ENCODE measurements at places on chromosomes 1 and 21.

GRCh38 chr1:187121661-187122060 lies 292.9 kb downstream of the PLA2G4A start:
- no peak for DNase-seq

- no peak for DNase-seq
Measured at GRCh38 chr1:111280267-111280666, 10.4 kb upstream of the CHIA start.

GRCh38 chr1:21586846-21587601 lies 77.8 kb downstream of the ALPL start:
- DNase-seq: no peak

GRCh38 chr1:62144238-62144831 lies 50.3 kb upstream of the L1TD1 start:
- no peak for DNase-seq

DNA sequence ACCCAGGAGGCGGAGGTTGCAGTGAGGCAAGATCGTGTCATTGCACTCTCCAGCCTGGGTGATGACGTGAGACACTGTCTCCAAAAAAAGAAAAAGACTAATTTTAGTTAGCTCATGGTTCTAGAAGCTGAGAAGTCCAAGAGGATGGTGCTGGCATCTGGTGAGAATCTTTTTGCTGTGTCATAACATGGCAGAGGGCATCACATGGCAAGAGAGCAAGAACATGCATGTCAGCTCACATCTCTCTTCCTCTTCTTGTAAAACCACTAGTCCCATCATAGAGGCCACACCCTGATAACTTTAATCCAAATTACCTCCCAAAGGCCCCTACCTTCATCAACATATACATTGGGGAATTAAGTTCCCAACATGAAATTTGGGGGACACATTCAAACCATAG lies 13.8 kb upstream of the CNN3 start:
- no peak for DNase-seq

- peak; percentile 64 for DNase-seq
Measured at GRCh38 chr1:27521336-27521831, 31.4 kb upstream of the WASF2 start.

GRCh38 chr1:7771823-7772299 lies 765 bp downstream of the VAMP3 start:
- no peak for DNase-seq

GRCh38 chr1:111706921-111707320 lies 32.3 kb downstream of the INKA2 start:
- no peak for DNase-seq

DNA sequence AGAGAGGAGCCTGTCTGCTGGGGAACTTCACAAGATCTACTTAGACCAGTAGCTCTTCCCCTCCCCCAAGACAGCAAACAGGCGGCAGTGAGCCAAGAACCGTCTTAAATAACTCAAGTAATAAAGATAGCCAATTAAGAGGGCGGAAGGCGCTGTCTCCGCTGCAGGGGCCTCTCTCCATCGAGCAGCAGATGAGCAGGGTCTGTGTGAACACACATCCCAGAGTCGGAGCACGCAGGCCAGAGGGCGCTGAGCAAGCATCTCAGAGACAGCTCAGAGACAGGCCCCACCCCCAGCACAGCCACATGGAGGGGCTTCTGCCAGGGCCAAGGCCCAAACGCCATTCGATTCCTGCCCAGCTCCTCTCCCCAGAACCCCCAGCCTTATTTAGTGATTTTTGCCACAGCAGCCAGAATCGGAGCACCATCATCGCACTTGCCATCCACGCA lies 11.1 kb downstream of the IFFO2 start:
- DNase-seq: peak; percentile 57

DNA sequence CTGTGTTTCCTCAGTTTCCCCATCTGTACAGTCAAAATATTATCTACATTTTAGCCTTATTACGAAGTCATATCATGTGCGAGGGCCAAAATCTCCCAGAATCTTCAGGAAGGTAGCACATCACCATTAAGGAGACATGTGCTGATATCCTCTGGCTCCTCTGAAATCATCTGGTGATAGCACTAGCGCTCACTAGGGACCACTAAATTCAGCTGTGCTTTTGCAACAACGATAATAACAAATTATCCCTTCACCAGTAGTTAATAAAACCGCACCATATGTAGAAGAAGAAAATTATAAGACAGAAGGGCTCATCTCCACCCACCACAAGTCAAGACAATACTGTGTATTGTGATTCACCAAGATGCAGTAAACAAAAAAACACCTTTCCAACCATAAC lies 53.3 kb downstream of the TIAM1 start:
- no peak for DNase-seq

- DNase-seq: no peak
Measured at GRCh38 chr21:15719976-15720375, 9.8 kb upstream of the USP25 start.

GRCh38 chr1:218521414-218522169 lies 176.5 kb downstream of the TGFB2 start:
- DNase-seq: peak; percentile 17

DNA sequence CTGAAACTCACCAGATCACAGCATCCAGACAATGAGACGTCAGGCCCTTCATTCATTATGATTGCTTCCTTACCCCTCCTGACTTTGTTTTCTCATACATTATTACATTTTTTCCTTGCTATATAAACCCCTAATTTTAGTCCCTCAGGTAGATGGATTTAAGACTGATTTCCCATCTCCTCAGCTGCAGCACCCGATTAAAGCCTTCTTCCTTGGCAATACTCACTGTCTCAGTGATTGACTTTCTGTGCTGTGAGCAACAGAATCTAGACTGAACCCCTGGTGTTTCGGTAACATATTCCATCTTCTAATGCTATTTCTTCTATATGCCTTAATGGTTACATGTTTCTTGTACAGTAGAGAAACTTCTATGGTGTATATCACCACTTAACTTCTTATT lies 30.0 kb upstream of the RGL1 start:
- no peak for DNase-seq

- DNase-seq: no peak
Measured at GRCh38 chr1:101128211-101128727, 102.7 kb upstream of the DPH5 start.

DNA sequence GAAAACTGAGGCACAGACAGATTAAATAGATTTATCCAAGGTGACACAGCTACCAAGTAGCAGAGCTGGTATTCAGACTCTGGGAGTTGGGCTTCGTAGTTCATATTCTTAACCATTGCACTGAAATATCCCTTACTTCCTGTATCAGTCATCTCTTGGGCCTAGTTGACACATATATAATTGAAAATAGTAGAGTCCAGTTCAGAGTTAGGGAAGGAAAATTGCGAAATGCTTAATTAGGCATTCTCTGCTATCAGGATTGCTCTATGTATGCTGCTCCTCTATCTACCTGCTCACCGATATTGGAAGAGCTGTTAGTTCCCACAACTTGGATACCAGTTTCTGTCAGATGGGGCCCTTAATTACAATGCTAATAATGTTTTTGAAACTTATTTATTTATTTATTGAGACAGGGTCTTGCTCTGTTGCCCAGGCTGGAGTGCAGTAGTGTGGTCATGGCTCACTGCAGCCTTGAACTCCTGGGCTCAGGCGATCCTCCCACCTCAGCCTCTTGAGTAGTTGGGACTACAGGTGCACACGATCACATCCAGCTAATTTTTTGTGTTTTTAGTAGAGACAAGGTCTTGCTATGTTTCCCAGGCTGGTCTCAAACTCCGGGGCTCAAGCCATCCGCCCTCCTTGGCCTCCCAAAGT lies 8.2 kb downstream of the RCOR3 start:
- no peak for DNase-seq

DNA sequence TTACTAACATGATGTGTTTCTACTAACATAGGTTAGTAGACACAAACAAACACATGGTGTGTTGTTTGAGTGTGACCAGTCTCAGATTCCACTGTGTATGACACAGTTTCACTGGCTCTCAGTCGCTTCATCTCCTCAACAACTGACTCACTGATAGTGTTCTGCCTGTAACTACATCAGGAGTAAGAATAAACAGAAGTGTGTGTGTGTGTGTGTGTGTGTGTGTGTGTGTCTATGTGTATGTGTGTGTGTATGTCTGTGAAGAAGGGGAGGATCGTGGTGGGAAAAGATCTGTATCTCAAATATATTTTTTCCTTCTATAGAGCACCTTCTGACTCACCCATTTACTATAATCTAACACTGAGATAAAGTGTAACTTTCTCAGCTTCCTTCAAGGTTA lies 391.0 kb downstream of the PTPRC start:
- no peak for DNase-seq

DNA sequence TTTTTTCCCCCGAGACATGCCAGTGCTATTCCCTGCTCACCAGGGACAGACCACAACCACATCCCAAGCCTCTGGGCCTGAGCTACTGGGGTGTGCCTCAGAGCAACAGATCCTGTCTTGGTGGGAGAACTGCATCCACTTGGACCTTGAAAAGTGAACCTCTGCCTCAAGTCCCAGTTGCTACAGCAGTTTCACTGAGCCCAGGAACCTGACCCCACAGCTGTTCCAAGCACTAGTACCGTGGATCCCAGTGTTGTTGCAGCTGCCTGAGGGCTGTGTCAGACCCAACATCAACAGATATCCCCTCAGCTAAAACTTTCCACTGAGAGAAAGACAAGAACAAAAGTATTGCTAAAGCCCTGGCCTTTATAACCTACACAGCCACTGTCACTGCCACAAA lies 373.0 kb downstream of the PLPP3 start:
- no peak for DNase-seq

- DNase-seq: no peak
Measured at GRCh38 chr1:902802-903201, 20.9 kb upstream of the SAMD11 start.

- DNase-seq: no peak
Measured at GRCh38 chr21:45129189-45129923, 55.0 kb downstream of the ADARB1 start.

DNA sequence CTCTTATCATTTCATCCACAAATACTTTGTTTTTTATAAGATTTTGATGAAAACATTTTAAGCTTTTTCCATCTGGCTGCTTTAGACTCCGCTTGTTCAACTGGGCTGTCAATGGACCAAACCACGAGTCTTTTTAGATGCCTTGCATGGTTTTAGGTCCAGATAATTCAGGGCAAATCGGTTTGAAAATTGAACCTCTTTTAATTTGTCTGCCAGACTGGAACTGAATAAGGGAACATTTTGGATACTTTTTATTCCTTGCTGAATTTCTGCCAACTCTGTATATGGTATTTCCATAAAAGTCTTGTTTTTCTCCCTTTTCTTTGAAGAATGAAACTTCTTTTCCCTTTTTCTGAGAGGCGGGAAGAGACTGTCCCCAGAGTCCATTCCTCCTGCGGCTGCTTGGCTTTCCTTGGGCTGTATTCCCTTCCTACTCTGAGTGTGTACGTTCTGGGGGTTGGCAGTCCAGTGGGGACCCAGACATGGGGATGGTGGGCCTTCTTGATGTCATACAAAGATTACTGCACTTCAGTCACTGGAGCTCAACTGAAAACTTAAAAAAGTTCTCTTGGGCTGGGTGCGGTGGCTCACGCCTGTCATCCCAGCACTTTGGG lies 46.5 kb upstream of the CNN3 start:
- DNase-seq: no peak
